ENCODE measurements at places on chromosomes 11 and 22.
A peak's percentile ranks its signal among the peaks of the same experiment; 100 is the strongest.

DNA sequence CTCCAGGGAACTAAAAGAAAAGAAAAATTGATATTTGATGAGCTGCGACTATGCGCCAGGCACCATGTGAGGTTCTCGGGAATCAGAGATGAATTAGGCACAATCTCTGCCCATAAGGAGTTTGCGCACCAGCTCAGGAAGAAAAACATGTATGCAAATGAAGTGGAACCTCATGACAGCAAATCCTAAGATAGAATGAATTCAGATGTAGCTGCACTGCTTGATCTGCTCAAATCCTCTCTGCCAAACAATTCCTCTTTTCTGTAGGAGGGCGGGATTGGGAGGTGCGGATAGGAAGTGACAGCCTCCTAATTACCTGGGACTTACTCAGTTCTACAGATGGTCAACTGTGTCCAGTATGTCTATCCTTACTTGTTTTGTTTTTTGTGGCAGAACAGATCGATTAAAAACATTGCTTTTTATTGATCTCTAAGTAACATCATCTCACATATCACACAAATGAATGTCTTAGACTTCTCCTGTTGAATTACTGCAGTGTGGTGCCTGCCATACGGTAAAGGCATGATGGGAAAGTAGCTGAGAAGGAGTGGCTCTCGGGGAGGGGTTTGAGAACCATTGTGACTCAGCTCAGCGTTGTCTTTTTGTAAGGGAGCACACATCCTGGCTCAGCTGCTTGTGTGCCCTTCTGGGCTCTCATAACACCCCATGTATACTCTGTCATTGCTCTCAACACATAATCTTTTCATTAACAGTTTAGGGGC lies 13.9 kb downstream of the CRTAM start:
- DNase-seq: peak; percentile 49

- no peak for DNase-seq
Measured at GRCh38 chr11:130180491-130180890, 20.9 kb downstream of the ST14 start.

GRCh38 chr11:34426766-34427185 lies 12.0 kb upstream of the CAT start:
- DNase-seq: no peak

DNA sequence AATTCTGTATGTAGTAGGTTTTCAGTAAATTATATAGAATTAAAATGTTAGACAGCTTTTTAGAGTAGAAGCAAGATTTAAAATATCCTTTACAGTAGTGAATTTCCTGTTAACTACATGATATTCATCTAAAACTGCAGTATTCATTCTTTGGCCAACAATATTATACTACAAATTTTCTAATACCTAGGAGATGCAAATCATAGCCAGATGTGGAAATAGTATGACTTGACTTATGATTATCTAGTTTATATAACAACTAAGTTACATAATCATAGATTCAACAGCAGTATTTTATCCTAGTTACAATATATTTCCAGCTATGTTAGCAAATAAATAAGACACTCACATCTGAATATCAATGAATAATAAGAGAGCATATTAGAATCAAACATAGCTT lies 163.2 kb downstream of the MSANTD4 start:
- no peak for DNase-seq

- no peak for DNase-seq
Measured at GRCh38 chr11:113847580-113847979, 27.8 kb downstream of the USP28 start.

GRCh38 chr22:23276656-23277582 lies 96.6 kb downstream of the BCR start:
- DNase-seq: no peak

- no peak for DNase-seq
Measured at GRCh38 chr22:45428391-45429385, 15.2 kb downstream of the RIBC2 start.

- no peak for DNase-seq
Measured at GRCh38 chr11:16184588-16184987, 171.8 kb downstream of the SOX6 start.

DNA sequence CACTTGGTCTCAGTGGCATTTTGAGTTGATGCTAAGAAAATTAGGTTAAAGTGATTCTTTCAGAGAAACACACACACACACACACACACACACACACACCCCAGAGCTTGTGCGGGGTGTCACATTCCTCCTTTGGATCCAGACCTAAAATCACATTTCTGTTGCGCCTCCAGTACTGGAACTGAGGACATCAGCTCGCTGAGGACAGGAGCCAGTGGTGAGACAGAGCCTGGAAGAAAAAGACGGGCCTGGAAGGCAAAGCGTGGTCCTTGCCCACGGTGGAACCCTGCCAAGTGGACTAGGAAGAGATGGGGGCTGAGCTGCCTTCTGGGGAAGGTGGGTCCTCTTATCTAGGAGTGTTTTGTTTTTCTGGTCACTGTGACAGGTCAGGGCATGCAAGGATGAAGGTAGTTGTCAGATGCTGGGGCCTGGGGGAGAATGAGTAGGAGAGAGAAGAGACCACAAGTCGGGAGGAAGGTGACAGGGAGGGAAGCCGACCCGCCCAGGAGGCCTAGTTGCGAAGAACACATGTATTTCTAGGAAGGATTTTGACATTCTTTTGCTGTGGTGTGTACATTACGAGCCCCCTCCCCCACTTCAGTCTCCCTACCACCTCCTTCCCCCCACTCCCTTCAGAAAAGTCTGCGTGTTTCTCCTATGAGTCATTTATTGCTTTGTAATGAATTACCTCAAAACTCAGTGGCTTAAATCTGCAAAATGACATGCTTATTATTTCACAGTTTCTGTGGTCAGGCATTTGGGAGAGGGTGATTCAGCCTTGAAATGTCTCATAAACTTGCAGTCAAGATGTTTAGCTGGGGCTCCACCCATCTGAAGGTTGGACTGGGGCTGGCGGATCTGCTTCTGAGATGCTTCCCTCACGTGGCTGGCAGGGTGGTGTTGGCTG lies 4.8 kb upstream of the ELFN2 start:
- no peak for DNase-seq

All from CD4-positive, alpha-beta T cell treated with Interleukin-6 at 100 ng/mL for 8 hours (primary cell).